ENCODE measurements at places on chromosomes 6 and 20. TPM values are rescaled to one million over a fixed set of nuclear protein-coding genes. Genes with fewer than 3 reads are reported as not detected.

TTK gene
- total RNA-seq, result 51.0 TPM

IP6K3 gene
- 0.89 TPM for total RNA-seq

GRCh38 chr20:53162251-53162835 lies 190.2 kb downstream of the TSHZ2 start:
- no peaks in the 10 kb centered on the region for H3K27me3 ChIP-seq
- H3K4me3 ChIP-seq, result peak overlapping the region; percentile 37
- peak overlapping the region; percentile 66 for H3K27ac ChIP-seq
- DNase-seq, result peak; percentile 29

GRCh38 chr20:34112600-34113101 lies 608 bp upstream of the EIF2S2 start:
- peaks cover 29% of the 10 kb centered on the region for H3K36me3 ChIP-seq
- H3K4me3 ChIP-seq, result peak overlapping the region; percentile 94
- peaks cover 34% of the 10 kb centered on the region for H3K4me1 ChIP-seq
- peak overlapping the region; percentile 97 for H3K27ac ChIP-seq
- DNase-seq, result peak; percentile 12
- peaks cover 2% of the 10 kb centered on the region for H3K27me3 ChIP-seq

- no peak overlapping the region for H3K4me3 ChIP-seq
- H3K27ac ChIP-seq, result no peak overlapping the region
- peaks cover 6% of the 10 kb centered on the region for H3K27me3 ChIP-seq
- no peaks in the 10 kb centered on the region for H3K4me1 ChIP-seq
- H3K36me3 ChIP-seq, result no peaks in the 10 kb centered on the region
Observed at GRCh38 chr6:159533568-159533967, 159.5 kb downstream of the SOD2 start.

- H3K27me3 ChIP-seq, result no peaks in the 10 kb centered on the region
- H3K4me1 ChIP-seq, result no peaks in the 10 kb centered on the region
- no peak for DNase-seq
- H3K36me3 ChIP-seq, result no peaks in the 10 kb centered on the region
Observed at GRCh38 chr6:78598966-78599365, 268.4 kb upstream of the IRAK1BP1 start.
